Left ventricle myocardium superior (tissue), 1 donor: ENCODE measurements at places on chromosomes 7 and 10.

- DNase-seq = no peak
Measured at GRCh38 chr7:156684251-156684650, 43.7 kb downstream of the RNF32 start.

GRCh38 chr10:86344714-86345161, 21.9 kb downstream of the GRID1 start:
- no peak for DNase-seq

- no peak for DNase-seq
Measured at GRCh38 chr10:94138391-94138790, 144.7 kb downstream of the PLCE1 start.

GRCh38 chr10:83262434-83262833, 876.9 kb upstream of the GHITM start:
- no peak for DNase-seq

- no peak for DNase-seq
Measured at GRCh38 chr10:593016-593415, 96.5 kb downstream of the DIP2C start.

- no peak for DNase-seq
Measured at GRCh38 chr7:25926009-25926408, 226.0 kb upstream of the NFE2L3 start.

DNA sequence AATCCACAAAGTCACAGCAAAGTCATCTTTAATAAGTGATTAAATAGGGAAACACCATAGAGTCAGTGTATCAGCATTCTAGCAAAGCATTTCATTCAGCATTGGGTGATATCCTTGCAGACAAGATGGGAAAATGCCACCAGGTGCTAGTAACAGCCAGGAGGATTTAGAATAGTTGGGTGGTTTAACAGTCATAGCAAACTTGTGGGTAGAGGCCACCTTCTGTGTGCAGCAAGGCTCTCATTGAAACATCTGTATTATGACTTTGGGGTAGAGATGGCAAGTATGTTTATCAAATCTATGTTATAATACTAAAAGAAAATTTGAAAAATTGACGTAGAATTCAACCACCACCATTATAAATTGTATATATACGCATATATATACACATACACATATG, 26.4 kb upstream of the ADO start:
- no peak for DNase-seq

DNA sequence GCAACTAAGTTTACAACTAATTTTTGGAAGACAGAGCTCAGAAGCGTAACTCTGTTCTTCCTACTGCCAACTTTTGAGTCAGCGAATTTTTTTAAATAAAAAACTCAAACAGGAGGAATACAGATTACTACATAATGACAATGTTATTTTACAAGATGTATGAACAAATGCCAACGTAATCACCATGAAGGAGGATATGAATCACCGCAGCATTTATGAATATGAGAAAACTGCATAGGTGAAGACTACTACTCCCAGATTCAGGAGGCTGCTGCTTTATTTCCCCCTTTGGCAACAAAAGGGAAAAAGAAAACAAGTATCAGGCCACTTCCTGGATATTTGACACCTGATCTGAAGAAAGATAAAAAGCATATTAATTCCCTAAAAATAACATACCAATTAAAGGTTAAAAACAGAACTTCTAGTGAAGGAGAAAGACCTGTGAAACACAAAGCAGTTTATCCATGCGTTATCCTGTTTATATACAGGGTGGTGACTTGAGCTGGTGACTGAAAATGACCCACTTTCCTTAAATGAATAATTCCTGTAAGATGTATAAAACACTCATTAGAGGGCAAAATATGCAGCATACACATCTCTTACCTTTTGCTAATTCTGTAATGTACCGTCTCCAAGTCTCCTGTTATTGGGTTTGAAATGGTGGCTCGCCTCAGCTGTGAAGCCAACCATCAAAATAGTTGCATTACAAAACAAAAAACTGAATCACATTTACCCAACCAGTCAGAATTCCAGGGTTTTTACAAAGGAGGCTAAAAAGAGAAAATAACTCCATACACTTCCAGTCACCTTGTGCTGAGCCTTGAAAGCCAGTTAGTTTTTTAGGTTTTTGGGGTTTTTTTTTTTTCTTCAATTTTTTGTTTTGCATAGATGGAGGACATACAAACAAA, 52.0 kb downstream of the P4HA1 start:
- no peak for DNase-seq

DNA sequence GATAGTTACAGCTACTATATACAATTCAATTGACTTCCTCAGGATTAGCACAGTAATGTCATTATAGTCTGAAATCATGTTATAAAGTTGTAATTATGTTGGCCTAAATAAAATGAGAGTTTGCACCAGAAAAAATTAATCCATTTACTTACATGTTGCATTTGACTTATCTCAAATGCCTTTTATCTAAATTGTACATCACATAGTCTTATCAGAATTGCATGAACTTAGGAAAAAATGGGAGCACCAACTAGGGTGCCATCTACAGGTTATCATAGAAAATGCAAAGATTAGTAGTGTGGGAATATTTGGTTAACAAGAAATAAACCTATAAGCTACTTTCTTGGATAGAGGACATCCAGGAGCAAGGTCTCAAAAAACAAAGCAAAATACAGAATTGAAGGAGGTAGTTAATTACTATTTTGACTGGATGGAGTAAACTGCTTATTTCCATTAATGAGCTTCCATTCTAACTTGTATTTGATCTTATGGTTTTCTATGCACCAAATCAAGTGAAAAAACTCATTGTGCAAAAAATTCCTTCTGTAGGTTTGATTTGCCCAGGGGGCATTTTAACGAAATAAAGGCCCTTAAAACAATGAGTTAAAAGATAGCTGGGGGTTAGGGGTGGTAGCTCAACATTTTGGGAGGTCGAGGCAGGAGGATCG, 60.0 kb upstream of the ORC5 start:
- DNase-seq = no peak

- DNase-seq = no peak
Measured at GRCh38 chr10:3213758-3214515, 41.4 kb upstream of the PITRM1 start.

- no peak for DNase-seq
Measured at GRCh38 chr10:1573981-1574380, 163.3 kb downstream of the ADARB2 start.

GRCh38 chr10:101672536-101672935, 22.4 kb downstream of the FBXW4 start:
- peak; percentile 80 for DNase-seq

- no peak for DNase-seq
Measured at GRCh38 chr7:13603016-13603415, 386.4 kb downstream of the ETV1 start.

DNA sequence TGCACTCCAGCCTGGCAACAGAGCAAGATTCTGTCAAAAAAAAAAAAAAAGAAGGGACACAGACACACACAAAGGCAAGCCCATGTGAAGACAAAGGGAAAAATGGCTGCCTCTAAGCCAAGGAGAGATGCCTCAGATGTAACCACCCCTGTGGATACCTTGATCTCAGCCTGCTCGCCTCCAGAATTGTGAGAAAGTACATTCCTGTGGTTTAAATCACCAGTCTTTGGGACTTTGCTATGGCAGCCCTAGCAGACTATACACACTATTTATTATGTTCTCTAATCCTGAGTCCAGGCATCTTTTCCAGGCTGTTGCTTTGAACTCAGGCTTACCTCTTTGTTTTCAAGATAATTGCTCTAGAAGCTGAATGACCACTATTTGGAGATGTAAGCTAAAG, 494.3 kb downstream of the GALNT17 start:
- DNase-seq = no peak

DNA sequence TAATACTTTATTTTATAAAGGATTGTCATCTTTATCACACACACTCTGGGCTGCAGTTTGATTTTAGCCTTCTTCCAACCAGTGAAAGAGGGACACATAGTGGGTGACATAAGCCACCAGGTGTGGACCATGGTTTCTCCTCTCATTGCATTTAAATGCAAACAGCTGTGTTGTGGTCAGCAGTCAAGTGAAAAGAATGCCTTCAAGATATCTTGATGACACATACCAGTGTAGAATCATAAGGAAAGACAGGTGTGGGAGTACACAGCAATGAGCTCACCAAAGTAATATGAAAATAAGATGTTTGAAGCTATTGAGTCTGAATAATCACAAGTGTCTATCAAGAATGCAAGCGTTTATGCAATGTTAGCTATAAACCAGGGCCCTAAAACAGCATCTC, 580.0 kb downstream of the XPNPEP1 start:
- no peak for DNase-seq

GRCh38 chr10:43218206-43218950, 48.5 kb downstream of the RASGEF1A start:
- DNase-seq = no peak

DNA sequence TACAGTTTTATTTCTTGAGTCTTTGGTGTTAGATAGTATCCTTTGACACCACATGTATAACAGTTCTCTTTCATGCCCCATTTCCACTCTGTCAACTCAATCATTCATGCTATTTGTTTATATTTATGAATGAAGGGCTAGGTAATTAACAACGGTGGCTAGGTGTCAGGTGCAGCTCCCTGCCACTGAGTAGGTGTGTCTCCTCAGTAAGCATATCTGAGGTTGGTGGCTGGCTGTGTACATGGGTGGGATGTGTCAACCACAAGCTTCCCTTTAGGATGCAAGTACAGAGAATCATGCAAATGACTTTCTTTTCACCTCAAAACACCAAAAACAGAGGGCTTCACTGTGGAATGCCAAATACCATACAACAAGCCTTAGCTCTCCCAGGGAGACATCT, 83.4 kb downstream of the ZNF365 start:
- DNase-seq = no peak

DNA sequence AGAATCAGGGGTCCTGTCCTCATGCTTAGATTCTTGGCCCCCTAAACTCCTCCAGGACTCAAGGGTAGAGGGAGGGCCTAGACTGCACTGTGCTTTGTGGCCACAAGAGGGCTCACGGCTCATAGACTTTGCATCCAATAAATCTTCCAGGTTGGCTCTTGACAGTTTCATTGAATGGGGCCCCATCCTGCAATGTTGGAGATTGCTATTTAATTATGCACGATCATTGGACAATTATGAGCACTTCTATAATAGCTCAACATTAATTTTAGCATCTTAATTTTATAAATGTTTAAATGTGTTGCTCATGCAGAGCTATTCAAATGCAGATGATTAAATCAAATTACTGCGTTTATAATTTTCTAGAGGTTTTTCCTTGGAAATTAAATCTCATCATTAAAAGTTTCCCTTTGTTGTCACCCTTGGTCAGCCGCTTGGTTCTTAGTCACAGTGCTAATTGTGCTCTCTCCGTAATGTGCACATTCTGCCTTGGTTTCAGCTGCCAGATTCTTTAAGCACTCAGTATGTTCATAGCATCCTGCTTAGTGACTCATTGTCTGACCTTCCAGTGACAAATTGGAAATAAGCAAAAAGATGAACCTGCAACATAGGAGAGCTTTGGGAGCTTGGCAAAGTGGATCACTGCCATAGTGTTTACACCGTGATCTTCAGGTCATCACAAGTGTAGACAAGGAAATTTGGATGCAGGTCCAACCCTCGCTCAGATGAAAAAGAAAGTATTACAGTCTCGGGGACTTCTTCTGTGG, 33.4 kb upstream of the PLPP4 start:
- DNase-seq = peak; percentile 27

- DNase-seq = peak; percentile 56
Measured at GRCh38 chr10:79248341-79249185, 98.7 kb upstream of the PPIF start.

- no peak for DNase-seq
Measured at GRCh38 chr7:94623820-94624219, 32.1 kb downstream of the SGCE start.

GRCh38 chr7:4641091-4641666, 40.9 kb upstream of the FOXK1 start:
- no peak for DNase-seq

DNA sequence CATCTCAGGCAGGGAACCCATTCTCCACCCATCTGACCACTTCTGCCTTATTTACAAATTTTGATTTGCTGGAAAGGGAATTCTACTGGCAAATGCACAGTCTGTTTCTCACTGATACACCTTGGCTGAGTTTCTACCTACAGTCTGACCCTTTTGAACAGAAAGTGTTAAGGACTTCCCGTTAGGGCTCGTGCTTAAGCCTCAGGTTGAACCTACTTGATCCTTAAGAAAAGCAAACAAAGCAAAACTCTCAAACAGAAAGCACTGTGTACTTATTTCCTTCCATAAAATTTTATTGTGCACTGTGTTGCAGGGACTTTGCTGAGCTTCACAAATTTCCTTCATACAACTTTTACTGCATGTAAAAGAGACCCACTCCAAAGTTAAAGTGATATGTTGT, 367.8 kb downstream of the NRG3 start:
- no peak for DNase-seq

GRCh38 chr7:25009257-25009656, 29.3 kb upstream of the OSBPL3 start:
- DNase-seq = no peak

DNA sequence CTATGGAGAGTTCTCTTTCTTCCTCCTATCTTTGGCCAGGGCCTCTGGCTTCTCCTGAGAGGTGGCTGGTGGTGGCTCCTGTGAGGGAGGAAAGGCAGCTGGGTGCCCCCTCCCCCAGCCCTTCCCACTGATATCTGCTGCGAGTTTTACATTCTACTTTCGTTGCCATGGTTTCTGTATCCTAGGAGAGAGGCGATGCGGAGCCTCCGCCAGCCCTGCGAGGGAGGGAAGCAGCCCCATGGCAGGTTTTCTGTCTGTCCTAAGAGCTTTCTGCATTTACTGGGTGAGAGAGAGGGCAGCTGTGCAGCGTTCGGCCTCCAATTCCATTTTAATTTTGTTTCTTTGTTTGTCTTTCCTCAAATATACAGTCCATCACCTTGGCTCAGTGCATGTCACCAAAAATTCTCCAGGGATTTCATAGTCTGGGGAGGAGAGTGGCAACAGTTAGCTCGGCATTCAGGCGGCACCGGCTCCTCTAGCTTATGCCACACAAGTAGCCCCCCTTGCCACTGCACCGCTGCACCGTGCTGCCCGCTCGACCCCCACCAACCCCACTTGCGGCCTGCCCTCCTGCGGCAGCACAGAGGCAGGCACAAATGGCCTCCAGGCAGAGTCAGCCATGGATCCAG, 20.4 kb downstream of the DNAJB12 start:
- peak; percentile 46 for DNase-seq

GRCh38 chr7:151129117-151129959, 38.2 kb downstream of the GBX1 start:
- peak; percentile 16 for DNase-seq

GRCh38 chr7:88202799-88203198, 17.0 kb downstream of the SRI start:
- no peak for DNase-seq

DNA sequence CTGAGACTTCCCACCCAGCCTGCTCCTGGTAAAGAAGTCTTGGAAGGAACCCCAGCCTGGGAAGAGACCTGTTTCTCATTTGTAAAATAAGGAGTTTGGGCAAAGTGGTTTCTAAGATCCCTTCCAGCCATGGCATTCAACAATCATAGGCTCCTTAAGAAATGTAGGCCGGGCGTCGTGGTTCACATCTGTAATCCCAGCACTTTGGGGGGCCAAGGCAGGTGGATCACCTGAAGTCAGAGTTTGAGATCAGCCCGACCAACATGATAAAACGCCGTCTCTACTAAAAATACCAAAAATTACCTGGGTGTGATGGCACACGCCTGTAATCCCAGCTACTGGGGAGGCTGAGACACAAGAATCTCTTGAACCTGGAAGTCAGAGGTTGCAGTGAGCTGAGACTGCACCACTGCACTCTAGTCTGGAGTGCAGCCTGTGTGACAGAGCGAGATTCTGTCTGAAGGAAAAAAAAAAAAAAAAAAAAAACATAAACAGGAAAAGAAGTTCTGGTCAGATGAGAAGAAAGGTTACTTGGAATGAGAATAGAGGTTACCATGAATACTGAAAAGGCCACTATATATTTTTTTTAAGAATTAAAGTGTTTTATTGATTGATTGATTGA, 15.9 kb downstream of the DLG5 start:
- DNase-seq = no peak

- no peak for DNase-seq
Measured at GRCh38 chr10:14562218-14563075, 212.2 kb downstream of the FAM107B start.
